GM23248 (cell line): ENCODE measurements at places on chromosomes 1 and 21.

DNA sequence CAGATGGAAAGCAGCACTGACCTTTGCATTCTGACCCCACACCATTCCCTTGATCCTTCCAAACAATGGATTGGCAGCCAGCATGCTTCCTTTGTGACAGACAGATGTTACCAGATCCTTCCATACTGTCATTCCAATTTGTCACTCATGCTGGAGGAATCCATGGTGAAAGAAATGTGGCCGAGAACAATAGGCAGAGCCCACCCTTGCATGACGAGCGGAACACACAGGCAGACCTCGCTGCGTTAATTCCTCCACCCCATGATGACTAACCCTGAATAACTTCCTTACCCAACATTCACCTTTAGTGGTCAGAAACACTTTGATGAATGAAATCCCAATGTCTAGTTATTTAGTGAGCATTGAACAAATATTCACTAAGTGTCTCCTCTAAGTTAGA lies 45.1 kb downstream of the PDPN start:
- DNase-seq, result no peak

- DNase-seq, result no peak
Measured at GRCh38 chr1:209416716-209417115, 166.8 kb upstream of the CAMK1G start.

GRCh38 chr1:5745800-5746610 lies 246.2 kb downstream of the NPHP4 start:
- peak; percentile 73 for DNase-seq

- DNase-seq, result no peak
Measured at GRCh38 chr21:31943561-31943960, 70.7 kb downstream of the HUNK start.

GRCh38 chr1:2968471-2968881 lies 52.8 kb upstream of the ACTRT2 start:
- DNase-seq, result no peak

GRCh38 chr21:46325073-46325912 lies 1.3 kb downstream of the PCNT start:
- peak; percentile 71 for DNase-seq

DNA sequence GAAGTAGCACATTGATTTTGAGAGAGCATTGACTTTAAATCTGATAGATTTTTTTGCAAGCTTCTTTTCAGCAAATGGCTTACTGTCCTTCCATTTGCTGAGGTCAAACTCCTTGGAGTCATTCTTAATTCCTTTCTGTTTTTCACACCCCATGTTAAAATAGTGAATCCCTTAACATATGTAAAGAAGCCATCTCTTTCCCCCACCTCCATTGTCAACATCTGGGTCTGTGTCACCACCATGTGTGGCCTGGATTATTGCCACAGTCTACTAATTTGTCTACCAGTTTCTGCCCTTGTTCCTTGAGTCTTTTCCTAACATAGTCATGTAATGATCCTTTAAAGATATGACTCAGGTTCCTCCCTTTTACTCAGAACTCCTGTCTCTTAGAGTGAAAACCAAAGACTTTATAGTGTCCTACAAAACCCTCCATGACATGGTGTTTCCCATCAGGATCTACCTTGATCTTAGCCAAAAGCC lies 104.7 kb downstream of the ST6GALNAC3 start:
- no peak for DNase-seq

- DNase-seq, result no peak
Measured at GRCh38 chr1:118578276-118578675, 393.2 kb upstream of the SPAG17 start.

DNA sequence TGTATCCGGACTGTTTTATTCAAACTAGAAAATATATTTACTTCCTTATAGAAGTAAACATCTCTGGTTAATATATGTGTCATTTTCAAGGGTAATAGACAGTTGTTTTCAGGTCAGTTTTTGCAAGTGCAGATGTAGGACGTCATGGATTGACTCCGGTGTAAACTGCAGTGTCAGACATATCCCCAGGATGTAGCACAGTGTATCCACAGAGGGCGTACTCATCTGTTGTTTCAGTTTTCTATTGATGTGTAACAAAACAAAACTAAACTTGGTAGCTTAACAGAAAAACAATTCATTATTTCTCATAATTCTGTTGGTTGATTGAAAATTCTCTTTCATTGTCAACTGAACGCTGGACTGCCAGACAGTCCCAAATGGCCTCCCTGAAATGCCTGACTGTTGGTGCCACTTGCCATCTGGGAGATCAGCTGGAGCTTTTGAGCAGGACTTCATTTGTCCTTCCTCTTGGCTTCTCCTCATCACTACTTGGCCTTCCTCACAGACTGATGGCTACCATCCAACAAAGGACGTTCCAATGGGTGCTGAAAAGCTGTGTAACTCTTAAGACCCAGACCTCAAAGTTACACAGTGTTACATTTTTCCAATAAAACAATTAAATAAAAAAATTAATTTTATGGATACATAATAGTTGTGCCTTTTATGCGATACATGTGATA lies 181.6 kb downstream of the NCAM2 start:
- DNase-seq, result no peak

GRCh38 chr1:204564835-204565234 lies 48.6 kb downstream of the MDM4 start:
- DNase-seq, result no peak
